ENCODE measurements at places on chromosomes 7 and 10.

GRCh38 chr7:131544449-131545301, 11.8 kb downstream of the PODXL start:
- peak; percentile 47 for DNase-seq

GRCh38 chr7:90951986-90952954, 312.0 kb upstream of the FZD1 start:
- no peak for DNase-seq

DNA sequence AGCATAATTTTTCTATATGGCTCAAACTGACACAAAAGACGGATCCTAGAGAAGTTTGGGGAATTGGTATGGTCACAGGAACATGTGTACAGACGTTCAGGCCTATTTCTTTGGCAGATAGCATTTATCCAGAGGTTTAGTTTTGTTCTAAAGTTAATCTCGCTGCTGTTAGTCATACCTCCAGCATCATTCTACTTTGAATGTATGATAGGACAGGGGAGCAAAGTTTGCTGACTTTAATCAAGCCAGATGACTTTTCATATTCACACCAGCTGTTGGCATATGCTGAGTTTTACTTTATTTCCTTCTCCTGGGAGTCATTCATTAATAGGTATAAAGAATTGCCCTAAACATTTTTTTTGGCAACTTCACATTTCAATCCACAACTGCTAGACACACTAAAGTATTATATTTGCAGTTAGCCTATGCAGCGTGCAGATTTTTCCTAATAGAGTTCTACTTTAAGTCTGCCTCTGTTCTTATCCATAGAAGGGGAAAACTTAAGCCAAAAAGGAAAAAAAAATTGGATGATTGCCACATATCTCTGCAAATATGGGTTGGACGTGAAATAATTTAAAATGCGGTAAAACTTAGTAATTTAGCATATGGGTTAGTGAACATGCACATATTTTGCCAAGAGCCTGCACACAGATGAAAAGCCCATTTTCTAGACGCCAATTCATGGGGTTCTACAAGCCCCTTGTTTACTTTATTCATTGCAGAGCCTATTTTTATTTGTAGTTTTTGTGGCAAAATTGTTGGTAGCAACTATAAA, 213.1 kb downstream of the C7orf25 start:
- peak; percentile 18 for DNase-seq

GRCh38 chr10:5719546-5719945, 34.9 kb downstream of the TASOR2 start:
- no peak for DNase-seq

- DNase-seq, result no peak
Observed at GRCh38 chr7:150410680-150411346, 31.7 kb downstream of the ZNF775 start.

DNA sequence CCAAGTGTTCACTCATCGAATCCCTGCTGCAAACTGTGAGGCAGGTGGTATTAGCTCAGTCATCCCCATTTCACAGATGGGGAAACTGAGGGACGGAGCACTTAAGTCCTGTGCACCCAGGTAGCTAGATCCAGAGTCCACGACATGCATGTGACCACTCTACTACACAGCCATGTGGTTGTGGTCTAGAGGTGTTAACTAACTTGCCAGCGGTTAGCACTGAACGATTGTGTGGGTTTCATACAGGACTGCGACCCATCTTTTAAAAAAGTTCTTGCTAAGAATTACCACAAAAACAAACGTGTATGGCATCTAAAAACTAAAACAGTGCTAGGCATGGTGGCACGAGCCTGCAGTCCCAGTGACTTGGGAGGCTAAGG, 16.1 kb upstream of the ABCC2 start:
- DNase-seq, result no peak

DNA sequence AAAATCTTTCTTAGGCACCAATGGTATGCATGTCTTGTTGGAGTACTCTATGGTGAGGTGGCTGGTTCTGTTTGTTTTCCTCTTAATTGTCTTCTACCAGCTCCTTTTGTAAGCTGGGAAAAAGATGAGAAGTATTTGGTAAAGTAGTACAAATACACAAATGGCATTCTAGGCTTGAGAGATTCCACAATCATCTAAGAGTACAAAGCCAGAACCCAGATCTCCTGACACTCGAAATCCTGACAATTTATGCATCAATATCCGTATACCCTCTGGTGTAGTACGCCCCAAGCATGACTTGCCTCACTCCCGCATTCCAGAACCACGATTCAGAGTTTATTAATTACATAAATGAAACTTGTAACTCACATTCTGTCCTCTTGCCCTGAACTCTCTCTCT, 43.5 kb downstream of the CDCA7L start:
- peak; percentile 34 for DNase-seq

GRCh38 chr10:97518301-97519043, 19.7 kb downstream of the UBTD1 start:
- peak; percentile 27 for DNase-seq

DNA sequence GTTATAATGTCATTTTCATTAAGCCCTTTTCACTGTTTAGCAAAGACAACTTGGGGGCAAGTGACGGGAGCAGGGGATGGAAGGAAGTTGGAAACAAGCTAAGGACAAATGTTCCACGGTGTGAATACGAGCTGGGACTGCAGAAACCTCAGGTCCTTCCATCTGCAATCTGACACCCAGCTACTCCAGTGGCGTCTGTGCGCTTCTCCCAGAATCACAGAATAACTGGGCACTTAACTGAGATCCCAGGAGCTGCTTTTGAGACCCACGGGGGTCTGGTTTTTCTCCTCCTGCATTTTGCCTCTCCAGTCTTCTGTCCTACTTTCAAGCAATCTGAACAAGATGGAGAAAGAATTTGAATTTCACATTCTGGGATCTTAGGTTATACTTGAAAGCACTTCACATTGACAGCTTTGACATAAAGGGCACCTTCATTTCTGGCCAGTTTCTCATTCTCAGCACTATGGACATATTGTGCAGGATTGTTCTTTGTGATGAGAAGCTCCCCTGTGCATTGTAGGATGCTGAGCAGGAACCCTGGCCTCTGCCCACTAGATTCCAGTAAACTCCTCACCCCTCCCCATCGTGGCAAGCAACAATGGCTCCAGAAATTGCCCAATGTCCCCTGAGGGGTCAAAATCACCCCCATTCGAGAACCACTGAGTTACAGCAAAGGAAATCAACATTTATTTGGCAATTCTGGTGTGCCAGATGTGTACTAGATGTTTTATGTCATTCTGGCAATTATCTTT, 194.1 kb downstream of the CACNB2 start:
- peak; percentile 4 for DNase-seq

DNA sequence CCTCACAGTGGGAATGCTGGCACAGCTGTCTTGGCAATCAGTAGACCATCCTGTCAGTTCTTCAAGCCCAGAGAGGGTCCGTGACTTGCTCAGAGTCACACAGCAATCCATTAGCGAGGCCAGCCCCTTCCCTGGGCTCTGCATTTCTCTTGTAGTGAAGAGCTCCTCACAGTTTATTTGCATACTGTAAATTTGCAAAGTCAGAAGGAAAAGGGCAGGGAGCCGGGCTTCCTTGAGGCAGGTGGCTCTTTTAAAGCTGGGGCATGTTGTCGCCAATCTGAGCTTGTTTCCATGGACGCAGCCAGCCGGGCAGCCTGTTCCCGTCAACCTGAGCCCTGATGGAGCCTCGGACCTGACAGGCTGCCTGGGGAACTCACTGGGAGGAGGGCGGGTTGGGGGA, 123.4 kb downstream of the CUX1 start:
- DNase-seq, result no peak

- peak; percentile 99 for DNase-seq
Observed at GRCh38 chr7:107972075-107972482, 30.9 kb downstream of the LAMB1 start.

DNA sequence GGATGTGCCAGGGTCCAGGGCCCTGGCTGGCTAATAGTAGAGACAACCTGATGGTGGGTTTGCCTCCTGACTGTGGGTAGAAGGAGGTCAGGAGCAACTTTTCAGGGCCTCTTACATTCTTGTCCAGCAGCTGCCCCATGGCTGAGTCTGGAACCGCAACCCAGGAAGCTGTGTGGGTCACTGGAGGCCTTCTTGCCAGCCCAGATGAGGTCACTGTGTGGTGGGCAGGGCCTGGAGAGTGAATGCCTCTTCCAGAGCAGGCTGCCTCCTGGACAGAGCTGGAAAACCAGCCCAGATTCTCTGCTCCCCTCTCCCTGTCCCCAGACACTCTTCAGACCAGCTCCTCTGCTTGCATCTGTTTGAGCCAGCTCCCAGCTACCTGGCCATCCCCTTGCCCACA, 43.5 kb upstream of the LEP start:
- no peak for DNase-seq

GRCh38 chr7:138483531-138483930, 23.5 kb downstream of the TRIM24 start:
- no peak for DNase-seq

GRCh38 chr7:28702171-28702570, 256.0 kb downstream of the TRIL start:
- DNase-seq, result no peak

DNA sequence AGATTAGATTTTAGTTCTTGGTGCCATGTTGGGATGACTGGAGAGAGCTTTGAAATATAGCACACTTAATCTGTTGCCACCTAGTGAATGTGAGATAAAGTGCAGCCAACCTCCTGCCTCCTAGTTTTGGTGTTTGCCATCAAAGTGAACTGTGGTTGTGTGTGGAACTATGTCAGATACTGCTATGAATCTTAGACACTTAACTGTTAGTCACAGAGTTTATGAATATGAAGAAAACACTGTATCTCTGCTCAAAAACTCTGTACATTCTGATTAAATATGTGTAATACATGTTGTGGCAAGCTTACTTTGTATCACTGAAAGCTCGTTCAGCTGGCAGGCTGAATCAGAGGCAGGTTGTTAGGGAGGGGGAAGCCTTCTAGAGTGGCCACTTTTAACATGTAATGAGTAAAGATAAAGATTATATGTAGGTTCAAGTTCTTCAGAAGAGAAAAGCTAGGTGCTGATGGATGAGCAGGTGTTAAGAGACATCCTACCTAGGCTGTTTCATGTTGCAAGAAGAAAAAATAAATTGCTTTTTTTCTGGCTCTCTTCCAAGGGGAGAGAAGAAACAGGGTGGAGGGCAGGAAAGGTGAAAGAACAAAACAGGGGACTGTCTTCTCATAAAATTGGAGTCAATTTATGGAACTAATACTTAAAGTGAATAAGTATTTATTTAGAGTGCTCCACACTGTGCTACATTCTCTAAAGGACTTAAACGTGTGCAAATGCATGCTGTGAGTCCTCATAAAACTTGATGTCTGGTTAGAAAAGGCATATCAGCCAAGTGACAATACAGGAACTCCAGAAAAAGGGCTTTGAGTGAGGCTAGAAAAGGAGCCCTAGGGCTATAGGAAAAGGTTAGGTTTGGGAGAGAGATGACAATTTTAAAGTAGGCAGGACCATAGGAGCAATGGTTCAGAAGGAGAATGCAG, 14.1 kb upstream of the LAMB1 start:
- peak; percentile 62 for DNase-seq

DNA sequence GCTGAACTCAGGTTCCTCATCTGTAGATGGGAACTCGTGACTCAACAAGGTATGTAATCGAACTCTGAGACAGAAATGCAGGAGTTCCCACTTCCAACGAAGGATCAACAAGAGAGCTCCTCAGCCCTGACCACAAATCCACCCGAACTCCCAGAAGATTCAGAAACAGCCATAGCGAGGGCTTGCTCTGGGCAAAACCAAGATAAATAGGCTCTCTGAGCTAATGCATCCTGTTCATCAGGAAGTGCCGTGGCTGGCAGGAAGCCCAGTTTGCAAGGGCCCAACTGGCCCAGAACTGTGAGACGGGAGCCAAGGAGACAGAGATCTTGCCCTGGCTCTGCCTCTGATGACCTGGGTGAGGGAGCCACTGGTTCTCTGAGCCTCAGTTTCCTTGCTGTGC, 141.7 kb upstream of the PFKP start:
- peak; percentile 57 for DNase-seq

GRCh38 chr7:158447506-158448171, 140.0 kb downstream of the PTPRN2 start:
- no peak for DNase-seq

DNA sequence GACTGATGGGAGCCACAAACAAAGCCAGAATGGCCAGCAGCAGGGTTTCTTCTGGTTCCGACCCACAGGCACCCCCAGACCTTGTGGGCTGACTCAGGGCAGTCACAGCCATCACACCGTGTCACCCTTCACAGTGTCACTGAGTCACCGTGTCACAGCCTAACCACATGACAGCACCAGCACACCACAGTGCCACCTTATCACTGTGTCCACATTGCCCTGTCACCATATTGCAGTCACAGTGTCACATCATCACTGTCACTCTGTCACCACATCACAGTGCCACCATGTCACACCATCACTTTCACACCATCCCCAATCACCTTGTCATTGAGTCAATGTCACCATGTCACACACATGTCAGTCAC, 77.0 kb downstream of the OAT start:
- DNase-seq, result no peak

- DNase-seq, result no peak
Observed at GRCh38 chr10:91210435-91210834, 10.0 kb upstream of the PCGF5 start.

DNA sequence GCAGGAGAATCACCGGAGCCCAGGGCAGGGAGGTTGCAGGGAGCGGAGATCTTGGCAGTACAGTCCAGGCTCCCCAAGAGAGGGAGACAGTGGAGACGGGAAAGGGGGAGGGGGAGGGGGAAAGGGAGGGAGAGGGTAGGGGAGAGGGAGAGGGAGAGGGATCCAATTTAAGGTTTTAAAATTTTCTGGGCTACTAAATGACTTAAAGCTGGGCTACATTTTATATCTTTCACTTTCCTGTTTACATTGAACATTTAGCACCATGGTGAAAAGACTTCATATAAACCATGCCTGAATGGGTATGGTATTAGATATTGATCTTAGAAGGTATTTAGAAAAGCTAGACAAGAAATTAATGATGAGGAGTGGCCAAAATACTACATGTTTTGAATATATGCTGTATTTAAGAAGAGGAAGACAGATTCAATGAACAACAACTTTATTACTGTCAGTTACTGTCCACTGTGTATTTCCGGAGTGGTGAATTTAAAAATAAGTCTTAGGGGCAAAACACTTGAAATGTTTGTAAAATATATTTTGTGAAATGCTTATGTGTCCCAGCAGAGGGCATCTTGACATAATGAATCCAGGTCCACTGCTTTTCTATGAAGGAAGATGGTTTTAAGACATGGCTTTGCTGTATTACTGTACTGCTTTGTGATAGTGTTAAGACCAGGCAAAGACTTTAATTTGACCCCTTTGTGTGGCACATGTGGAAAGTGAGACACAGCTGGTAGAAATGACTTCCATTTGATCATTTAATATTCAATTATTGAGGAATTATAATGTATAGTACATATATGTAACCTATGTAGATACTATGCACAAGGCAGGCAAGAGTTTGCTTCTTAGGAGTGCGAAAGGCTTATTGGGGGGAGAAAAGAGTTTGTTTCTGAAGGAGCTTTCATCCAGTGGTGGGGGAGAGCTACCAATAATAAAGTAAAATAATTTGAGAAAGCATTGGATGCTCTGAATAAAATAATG, 52.8 kb downstream of the NRF1 start:
- DNase-seq, result peak; percentile 85

- no peak for DNase-seq
Observed at GRCh38 chr7:51233374-51233773, 83.2 kb downstream of the COBL start.

DNA sequence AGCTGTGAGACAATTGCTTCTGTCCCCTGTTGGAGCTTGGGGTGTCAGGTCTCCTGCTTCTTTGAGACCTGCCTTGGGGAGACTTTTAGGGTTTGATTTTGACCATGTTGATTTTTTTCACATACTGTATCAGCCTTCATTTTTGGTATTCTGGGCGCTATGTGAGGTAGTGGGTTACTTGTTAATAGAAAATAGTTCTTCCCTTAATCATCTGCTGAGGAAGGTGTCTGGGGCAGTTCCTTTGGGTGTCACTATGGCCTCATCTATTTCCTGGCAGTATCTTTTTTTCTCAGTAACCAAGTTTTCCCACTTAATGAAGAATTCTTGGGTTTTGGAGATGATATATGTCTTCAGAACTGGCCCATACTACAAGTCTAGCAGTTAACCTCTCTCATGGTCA, 4.6 kb upstream of the NOLC1 start:
- no peak for DNase-seq

All from fibroblast of pulmonary artery (primary cell).